Stimulated activated CD4-positive, alpha-beta T cell treated with anti-CD3 and anti-CD28 coated beads, Interleukin-2, amount 100 ng/mL, for 48 hours (primary cell): ENCODE measurements at places on chromosomes 12 and 14.

DNA sequence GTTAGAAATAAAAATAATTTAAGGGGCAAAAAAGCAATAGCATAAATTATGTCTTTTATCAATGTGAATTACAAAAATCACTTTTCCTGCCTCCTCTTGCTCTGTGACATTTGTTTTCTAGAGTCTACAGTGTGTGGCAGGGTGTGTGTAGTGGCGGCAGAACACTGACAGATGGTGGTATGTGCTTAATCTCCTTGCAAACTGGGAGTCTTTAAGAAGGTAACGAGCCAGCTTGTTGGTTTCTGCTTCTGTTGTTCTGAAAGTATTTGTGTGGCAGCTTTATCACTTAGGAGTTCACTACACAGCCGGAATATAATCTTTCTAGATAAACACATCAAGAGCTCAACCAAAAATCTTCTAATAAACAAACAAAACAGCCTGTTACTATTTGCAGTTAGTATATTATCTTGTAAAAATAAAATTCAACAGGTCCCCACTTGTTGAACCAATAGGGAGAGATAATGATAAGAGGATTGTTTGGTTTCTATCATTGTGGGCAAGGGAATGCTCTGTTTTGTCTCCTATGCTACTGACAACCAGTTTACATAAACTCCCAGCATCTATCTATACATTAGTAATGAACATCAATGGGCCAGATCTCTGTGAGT is 13.0 kb downstream of the CDKL1 start:
- no peak for DNase-seq

DNA sequence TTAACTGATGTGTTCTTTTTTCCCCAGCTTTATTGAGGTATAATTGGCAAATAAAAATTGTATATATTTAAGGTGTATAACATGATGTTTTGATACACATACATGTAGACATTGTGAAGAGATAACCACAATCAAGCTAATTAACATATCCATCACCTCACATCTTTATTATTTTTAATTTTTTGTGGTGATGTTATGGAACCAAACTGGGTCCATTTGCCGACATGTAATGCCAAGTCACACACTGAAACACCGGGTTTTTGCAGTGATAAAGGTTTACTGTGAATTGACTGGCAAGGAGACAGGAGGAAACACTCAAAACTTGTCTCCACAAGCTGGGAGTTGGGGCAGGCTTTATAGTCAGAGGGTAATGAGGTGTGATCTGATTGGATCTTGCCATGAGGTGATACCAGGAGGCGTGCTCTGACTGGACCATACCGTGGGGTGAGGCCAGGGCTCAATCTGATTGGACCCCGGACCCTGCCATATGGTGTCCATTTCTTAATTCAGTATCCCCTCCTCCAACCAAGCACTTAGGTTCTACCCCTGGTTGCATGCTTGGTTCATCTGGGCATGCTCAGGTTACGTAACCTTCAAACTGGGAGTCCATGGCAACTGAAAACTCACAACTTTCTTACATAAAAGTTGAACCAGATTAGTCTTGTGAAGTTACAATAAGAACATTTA is 11.8 kb upstream of the WSCD2 start:
- DNase-seq = no peak

- no peak for DNase-seq
Observed at GRCh38 chr12:132395192-132395907, 66.0 kb upstream of the GALNT9 start.

- no peak for DNase-seq
Observed at GRCh38 chr14:93008381-93008780, 85.4 kb downstream of the CHGA start.

- DNase-seq = no peak
Observed at GRCh38 chr12:113097716-113098440, 37.7 kb downstream of the RASAL1 start.

DNA sequence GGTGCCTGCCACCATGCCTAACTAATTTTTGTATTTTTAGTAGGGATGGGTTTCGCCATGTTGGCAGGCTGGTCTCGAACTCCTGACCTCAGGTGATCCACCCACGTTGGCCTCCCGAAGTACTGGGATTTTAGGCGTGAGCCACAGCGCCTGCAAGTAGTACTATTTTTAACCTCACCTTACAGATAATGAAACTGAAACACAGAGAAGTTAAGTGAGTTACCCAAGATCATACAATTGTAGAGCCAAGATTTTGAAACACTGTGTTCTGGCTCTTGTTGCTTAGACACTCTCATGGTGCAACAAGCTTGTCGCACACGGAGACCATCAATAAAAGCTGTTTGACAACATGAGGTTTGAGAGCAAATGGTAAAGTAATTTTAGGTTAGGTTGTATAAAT is 159.1 kb upstream of the LMNTD1 start:
- DNase-seq = no peak

DNA sequence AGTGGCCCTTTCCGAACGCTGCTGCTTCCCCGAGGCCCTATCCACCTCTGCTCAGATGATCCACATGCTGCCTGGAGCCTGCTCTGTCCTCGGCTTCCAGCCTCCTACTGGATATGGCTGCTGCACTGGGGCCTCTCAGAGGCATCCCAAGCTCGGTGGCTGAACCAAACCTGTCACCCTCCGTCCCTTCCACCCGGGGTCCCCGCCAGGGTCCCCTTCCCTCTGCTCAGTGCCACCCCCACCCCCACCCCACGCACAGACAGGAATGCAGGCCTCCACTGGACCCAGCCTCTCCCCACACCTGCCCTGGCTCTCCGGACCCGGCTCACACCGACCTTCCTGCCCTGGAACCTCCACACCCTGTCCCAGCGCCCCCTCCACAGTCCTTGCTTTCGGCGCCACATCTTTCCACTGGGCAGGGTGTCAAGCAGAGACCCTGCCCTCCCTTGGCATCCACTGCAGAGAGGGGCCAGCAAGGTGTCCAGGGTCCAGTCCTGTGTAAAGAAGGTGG is 6.1 kb downstream of the CEP170B start:
- no peak for DNase-seq

DNA sequence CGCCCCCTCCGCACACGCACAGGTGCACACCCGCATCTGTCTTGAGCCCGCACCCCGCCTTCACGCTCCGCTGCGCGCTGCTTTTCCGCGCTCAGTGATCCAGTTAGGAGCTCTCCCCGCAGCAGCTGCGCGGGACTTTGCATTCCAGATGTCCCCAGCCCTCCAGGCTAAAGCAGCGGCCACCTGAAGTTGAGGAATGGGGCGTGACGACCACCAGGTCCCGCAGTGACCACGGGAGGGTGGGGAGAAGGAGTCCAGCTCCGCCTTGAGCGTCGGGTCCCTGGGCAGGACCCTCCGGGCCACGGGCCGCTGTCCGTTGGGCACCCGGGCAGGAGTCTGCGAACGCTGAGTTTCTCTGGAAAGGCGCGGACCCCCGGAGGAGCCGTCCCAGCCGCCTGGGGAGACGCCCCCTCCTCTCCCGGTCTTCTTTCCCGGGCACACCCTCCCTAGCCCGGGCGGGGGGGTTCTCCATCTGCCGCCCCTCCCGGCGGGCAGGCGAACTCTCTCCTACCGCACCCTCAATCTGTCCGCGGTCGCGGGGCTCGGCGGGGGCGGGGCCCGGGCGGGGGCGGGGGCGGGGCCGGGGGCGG is 334 bp upstream of the TMEM132C start:
- DNase-seq = no peak

DNA sequence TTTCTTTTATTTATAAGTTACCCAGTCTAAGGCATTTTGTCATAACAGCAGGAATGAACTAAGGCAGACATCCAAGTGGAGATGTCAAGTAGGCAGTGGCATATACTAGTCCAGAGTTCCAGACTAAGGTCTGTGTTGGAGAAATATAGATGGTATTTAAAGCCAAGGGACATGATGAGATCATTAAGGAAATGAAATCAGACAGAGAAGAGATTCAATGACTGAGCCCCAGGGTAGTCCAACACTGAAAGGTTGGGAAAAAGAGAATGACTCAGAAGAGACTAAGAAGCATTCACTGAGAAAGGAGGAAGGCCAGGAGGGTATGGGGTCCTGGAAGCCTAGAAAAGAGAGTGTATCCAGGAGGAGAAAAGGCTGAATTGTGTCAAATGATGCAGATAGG is 442.2 kb upstream of the CCDC196 start:
- DNase-seq = no peak

DNA sequence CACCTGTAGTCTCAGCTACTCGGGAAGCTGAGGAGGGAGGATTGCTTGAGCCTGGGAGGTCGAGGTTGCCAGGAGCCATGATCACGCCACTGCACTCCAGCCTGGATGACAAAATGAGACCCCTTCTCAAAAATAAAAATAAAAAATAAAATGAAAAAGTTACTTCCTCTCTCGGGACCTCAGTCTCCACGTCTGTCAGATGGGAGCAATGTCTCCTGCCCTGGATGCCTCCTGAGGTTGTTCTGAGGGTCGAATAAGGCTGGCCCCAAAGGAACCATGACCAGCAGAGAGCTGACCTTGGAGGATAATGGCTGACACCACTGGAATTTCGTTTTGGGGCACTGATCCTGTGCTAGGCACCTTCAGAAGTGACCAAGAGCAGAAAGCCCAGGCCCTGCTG is 13.6 kb upstream of the RCOR1 start:
- DNase-seq = no peak

GRCh38 chr14:90201344-90201743 is 55.0 kb upstream of the PSMC1 start:
- no peak for DNase-seq

DNA sequence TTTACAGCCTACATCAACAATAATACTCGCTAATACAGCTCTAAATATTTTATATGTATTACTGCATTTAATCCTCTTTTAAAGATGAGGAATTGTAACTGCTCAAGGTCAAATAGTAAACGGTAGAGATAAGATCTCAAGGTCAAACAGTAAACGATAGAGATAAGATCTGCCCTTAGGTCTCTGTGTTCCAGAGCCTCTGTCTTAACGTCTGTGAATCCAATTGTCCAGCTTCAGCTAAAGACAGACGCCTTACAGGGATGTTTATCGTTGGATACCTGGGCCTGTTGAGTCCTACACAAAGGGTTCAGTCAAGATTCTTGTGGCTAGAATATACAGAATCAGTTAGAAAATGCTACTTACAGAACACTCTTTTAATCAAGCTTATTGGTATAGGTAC is 20.0 kb downstream of the PYGL start:
- DNase-seq = no peak

DNA sequence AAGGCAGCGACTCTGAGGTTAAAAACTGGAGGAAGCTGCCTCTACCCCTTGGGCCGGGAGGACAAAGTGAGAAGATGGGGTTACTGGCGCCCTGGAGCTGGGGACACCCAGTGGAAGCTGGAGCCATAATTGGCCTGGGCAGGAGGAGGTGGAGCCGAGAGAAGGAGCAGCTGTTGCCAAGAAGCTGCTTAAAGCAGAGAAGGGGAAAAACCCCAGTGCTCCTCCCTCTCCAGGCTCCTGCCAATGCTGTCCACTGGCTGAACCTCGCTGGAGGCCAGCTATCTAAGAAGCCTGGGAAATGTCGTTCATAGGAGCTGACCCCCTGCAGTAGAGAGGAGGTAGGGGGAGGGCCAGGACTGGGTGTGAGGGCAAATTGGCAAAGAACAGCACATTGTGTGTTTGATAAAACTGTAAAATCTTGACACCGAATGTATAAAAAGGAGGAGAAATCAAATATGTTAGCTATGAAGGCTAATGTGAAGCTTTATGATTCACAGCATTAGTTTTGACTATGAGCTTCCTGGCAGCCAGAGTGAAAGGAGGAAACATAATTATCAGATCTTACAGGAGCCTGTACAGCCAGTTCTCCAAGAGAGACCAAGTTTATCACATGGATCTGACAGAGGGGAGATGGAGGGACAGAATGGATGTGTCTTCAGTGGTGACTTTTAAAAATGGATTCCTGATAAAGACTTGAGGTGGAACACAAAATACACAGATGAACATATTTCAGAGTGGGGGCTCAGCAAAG is 9.5 kb downstream of the HHIPL1 start:
- DNase-seq = no peak

DNA sequence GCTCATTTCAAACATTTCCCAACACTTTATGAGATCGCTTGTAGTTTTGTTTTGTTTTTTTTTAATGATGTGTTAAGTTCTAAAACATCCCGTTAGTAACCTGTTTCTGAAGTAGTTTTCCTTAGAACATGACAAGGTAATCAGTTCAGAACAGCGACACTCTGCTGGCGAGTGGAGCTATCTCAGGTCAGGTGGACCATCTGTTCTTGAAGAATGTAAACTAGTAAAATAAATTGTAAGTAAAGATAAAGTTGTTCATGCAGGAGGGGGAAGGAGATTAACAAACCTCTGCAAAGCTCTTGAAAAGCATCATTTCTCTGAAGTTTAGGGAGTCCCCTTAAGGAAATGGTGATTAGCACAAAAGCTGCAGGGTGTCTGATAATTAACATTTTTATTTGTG is 71.9 kb upstream of the DACT1 start:
- DNase-seq = no peak

GRCh38 chr14:98633380-98633779 is 638.6 kb downstream of the BCL11B start:
- no peak for DNase-seq

DNA sequence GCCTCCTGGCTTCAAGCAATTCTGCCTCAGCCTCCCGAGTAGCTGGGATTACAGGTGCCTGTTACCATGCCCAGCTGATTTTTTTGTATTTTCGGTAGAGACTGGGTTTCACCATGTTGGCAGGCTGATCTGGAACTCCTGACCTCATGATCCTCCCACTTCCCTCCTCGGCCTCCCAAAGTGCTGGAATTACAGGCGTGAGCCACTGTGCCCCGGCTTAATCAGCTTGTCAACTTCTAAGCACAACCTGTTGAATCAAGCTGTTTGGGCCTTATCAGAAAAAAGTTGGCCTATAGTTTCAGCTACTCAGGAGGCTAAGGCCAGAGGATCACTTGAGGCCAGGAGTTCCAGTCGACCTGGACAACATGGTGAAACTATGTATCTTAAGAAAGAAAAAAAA is 7.9 kb downstream of the MARK3 start:
- no peak for DNase-seq

GRCh38 chr12:6158255-6158654 is 33.8 kb upstream of the VWF start:
- no peak for DNase-seq

DNA sequence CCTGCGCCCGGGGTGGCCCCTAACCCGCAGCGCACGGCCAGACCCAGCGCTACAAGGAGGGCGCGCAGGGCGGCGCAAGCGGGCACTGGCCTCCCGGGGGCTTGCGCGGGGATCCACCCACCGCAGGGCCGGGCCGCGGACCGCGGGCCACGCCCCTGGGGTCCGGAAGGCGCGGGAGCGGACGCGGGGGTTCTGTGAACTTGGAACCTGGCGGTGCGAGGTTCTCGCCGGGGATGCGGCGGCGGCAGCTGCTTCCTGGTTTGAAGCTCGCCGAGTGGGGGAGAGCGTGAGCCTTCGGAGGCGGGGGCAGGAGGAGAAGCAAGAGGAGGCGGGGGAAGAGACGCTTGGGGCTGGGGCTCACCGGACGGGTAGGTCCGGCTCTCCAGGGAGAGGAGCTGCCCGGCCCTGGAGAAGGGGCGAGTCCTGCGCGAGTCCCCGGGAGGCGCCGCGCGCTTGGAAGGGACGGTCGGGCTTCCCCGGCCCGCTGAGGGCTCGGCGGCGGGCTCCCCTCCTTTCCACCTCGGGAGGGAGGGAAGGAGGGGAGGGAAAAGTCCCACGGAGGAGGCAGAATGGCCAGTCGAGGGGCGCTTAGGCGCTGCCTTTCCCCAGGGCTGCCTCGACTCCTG is at the start of gene PRKCH:
TSS of gene PRKCH (plus strand) at position 195 of the 626 bp plus-strand sequence. CDS start 523 bp downstream, outside the sequence.
- DNase-seq = peak; percentile 66
